Endothelial cell of umbilical vein (primary cell): ENCODE measurements at places on chromosomes 7 and 10. TPM values are rescaled to one million over a fixed set of nuclear protein-coding genes. Genes with fewer than 3 reads are reported as not detected.

GRCh38 chr10:118239236-118239630 is 102.9 kb downstream of the FAM204A start:
- no peak for DNase-seq

- no peak for DNase-seq
These were observed 548 bp upstream of the BNIP3 start for GRCh38 chr10:131982185-131982756.

GRCh38 chr10:73848821-73849489 is 25.4 kb downstream of the CAMK2G start:
- DNase-seq = peak; percentile 76

DNA sequence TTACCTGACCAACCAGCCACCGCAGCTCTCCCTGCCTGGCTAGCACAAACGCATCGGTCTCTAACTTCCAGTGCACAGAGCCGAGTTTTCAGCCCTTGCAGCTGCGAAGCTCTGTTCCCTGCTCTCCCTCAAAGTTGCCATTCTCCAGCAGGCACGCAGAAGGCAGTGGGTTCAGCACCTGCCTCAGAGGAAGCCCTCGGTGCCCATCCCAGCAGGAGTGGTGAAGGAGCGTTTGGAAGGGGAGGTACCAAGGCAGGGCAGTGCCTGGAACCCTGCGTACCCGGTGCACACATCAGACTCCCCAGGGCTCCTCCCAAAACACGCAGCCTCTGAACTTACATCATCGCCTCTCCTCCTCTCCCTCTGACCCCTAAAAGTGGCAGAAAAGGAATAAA is 1.7 kb upstream of the STK32C start:
- no peak for DNase-seq

- no peak for DNase-seq
These were observed 185.5 kb downstream of the CFTR start for GRCh38 chr7:117665368-117665767.

DNA sequence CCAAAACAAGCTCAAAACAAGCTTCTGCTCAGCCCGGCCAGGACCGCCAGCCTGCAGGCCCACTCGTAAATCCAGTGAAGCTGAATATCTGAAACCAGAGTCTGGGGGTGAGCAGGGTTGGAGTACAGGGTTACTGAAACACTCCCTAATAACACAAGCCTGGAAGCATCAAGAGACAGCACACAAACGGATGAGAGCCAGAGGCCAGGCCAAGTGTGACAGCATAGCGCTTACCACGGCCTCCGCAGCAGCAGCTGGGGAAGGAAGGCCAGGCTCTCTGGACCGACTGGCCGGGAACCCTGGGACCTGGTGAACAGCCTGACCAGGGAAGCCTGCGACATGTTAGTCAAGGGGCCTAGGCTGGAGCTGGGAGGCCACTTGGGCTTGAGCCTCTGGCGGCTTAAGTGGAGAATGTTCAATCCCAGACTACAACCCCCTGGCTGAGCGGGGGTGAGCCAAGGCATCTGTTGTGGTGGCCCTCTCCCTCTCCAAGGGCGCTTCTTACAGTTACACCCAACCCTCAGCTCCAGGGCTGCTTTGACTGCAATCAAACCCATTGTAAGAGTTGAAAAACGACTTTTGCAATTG is 21.7 kb upstream of the RNF32 start:
- DNase-seq = no peak

GRCh38 chr7:130913639-130914553 is 179.9 kb upstream of the KLF14 start:
- DNase-seq = peak; percentile 33

DNA sequence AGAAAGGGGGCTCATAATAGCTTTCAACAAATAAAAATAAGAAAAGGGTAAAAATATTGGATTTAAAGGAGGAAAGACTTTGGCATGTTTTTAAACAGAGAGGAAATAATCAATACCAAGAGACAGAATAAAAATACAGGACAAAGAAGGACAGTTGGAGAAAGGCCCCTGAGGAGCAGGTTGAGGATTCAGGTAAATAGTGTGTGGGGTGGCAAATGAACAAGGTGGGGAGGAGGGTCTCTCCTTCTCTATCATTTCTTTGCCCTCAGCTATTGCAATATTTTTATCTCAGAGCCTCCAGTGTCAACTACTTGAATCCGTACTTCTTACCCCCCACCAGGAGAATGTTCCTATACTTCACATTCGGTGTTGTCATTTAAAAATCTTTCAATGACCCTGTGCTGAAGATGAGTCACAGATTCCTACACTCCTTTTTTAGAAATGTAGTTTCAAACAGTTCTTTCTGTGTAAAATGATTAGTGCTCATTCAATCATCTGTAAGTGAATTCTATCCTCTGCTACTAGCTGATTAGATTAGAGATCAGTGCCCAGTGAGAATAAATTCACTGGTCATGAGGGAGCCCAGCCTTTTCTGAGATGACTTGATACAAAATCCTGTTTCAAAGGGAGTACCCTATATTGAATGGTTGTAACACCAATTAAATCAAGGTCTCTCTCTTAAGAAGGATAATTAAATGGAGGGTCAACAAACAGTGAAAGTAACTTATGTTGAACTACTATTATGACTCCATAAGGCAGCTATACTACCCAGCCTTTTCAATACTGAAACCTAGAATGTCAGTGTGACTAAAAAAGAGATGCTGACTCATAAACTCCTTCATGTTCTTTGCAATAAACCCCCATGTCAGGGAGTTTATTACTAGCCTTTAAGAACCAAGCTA is 50.4 kb upstream of the WNT16 start:
- no peak for DNase-seq

- DNase-seq = no peak
These were observed 116.7 kb downstream of the VIPR2 start for GRCh38 chr7:159027789-159028507.

GRCh38 chr10:76302481-76302880 is 871.1 kb downstream of the LRMDA start:
- DNase-seq = no peak

GRCh38 chr7:106009503-106010226 is 46.6 kb downstream of the CDHR3 start:
- peak; percentile 84 for DNase-seq

DNA sequence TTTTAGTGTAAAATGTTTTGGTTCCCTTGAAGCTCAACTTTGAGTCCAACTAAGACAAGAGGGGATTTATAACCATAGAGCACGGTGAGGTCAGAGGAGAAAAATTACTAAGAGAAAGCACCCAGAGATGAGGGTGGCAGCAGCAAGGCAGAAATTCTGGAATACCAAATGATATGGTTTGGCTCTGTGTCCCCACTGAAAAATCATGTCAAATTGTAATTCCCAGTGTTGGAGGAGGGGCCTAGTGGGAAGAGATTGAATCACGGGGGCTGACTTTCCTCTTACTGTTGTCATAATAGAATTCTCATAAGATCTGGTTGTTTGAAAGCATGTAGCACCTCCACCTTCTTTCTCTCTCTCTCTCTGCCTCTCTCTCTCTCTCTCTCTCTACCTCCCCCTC is 19.4 kb upstream of the AKR1C1 start:
- no peak for DNase-seq

- DNase-seq = peak; percentile 21
These were observed 170.0 kb downstream of the PRKCQ start for GRCh38 chr10:6409971-6410643.

- DNase-seq = no peak
These were observed 17.3 kb downstream of the CYP2W1 start for GRCh38 chr7:999941-1000935.

GRCh38 chr10:12382157-12382548 is 32.8 kb downstream of the CAMK1D start:
- DNase-seq = no peak

GRCh38 chr10:29408847-29409240 is 120.0 kb downstream of the LYZL1 start:
- no peak for DNase-seq

DNA sequence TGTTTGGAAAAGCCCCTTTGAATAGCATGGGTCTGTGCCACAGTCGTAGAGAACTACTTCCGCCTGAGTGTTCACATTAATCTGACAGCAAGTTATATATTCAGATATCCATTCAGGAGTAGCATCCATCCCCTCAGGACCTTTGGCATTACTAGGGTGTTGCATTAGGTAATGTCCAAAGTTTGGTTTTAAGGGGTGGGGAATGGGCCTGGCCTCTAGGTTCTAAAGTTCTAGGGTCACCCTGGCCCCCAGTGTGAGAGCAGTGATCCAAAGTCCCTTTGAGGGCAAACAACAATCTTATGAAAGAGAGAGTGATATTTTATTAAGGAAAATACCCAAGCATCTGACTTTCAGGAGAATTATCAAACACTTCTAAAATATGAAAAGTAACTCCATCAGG is 12.3 kb downstream of the MCM10 start:
- no peak for DNase-seq

- no peak for DNase-seq
These were observed 512.6 kb downstream of the LRMDA start for GRCh38 chr10:75944061-75944460.

DNA sequence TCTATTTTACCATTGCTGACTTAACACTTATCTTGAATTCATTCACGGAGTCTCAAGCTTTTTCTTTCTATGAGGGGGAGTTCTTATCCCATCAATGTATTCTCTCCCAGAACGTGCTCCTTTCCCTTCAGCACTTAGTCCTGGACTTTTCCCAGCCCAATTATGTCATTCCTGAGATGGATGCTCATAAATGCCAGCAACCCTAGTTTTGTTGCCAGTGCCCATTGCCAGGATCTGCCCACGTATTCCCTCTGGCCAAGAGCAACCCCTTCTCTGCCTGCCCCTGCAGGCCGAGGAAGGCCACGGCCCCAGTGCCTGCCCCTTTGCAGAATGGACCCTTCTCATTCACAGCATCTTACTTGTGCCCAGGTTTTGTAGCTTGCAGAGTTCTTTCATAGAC is 67.4 kb upstream of the PPP1R3C start:
- DNase-seq = no peak

DNA sequence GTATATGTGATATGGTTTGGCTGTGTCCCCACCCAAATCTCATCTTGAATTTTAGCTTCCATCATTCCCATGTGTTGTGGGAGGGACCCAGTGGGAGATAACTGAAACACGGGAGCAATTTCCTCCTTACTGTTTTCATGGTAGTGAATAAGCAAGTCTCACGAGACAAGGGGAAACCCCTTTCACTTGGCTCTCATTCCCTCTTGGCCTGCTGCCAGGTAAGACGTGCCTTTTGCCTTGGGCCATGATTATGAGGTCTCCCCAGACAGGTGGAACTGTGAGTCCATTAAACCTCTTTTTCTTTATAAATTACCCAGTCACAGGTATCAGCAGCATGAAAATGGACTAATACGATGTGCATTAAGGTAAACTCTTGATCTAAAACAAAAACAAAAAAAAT is 357.1 kb upstream of the AOAH start:
- DNase-seq = peak; percentile 54

GRCh38 chr7:66967029-66967428 is 28.4 kb downstream of the SBDS start:
- DNase-seq = no peak

GRCh38 chr7:45101748-45102147 is 9.7 kb downstream of the TBRG4 start:
- no peak for DNase-seq

The GPR37 gene
- 0.59 and 0.92 TPM in 2 replicates for polyA plus RNA-seq

The UCMA gene
- polyA plus RNA-seq = not detected in 2 replicates

The CYP3A7 gene
- not detected in 2 replicates for polyA plus RNA-seq

The ZSCAN25 gene
- polyA plus RNA-seq = 8.4 and 8.9 TPM in 2 replicates

The CPXM2 gene
- polyA plus RNA-seq = 1.8 and 1.9 TPM in 2 replicates

The ABHD11 gene
- 18.4 and 18.9 TPM in 2 replicates for polyA plus RNA-seq

The PIK3AP1 gene
- 0.04 TPM in 1 of 2 replicates, not detected in the other for polyA plus RNA-seq

The CTAGE4 gene
- polyA plus RNA-seq = 0.03 and 0.04 TPM in 2 replicates

The MARVELD1 gene
- polyA plus RNA-seq = 67.3 and 72.5 TPM in 2 replicates

The GPR158 gene
- polyA plus RNA-seq = not detected in 2 replicates
